ENCODE measurements at places on chromosomes 7 and 10. TPM values are rescaled to one million over a fixed set of nuclear protein-coding genes. Genes with fewer than 3 reads are reported as not detected.

DNA sequence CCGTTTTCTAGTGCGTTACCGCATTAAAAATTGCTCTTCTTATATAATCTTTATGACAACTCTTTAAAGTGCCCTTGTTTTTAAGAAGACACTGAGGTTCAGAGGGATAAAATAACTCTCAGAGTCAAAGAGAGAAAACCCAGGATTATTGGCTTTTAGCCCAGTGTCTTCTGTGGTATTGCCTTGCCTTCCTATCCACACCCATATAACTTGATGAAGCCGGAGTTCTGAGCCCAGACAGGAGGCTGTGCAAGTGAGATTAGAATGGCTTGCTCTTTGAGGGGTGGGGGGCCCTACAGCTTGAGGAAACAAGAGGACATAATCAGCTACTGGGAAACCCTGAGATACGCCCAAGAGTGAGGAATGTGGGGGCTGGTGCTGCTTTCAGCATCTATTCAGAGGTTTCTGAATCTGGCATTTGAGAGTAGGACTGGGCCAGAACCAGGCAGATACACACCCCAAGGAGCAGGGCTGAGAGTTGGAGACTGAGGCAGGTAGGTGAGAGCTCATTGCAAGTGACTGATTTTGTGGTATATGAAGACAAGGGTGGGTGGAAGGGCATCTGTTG, 2.3 kb downstream of the PRXL2A start:
- no peak for DNase-seq

DNA sequence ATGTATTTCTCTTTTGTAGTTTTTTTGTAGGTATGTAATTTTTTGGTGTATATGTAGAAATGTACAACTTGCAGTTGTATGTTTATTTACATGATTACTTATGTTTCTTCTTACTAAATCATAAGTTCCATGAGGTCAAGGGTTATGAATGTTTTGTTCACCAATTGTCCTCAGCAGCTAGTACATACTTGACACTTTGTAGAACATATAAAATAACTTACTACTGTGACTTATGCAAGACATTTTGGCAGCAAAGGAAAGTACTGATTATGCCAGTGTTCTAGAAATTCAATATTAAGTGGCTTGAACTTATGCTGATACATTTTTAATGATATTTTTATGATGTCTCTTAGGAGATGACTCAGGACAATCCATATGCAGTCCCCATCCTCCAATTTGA, 209.6 kb downstream of the DKK1 start:
- no peak for DNase-seq

GRCh38 chr10:43046288-43046991, 30.4 kb upstream of the RET start:
- peak; percentile 17 for DNase-seq

OR2A5 gene
- total RNA-seq: not detected

GRCh38 chr10:31749301-31749700, 179.3 kb downstream of the ARHGAP12 start:
- peak; percentile 63 for DNase-seq

Data from stomach (tissue), 19 donors.